ENCODE measurements at places on chromosomes 1 and 21.

DNA sequence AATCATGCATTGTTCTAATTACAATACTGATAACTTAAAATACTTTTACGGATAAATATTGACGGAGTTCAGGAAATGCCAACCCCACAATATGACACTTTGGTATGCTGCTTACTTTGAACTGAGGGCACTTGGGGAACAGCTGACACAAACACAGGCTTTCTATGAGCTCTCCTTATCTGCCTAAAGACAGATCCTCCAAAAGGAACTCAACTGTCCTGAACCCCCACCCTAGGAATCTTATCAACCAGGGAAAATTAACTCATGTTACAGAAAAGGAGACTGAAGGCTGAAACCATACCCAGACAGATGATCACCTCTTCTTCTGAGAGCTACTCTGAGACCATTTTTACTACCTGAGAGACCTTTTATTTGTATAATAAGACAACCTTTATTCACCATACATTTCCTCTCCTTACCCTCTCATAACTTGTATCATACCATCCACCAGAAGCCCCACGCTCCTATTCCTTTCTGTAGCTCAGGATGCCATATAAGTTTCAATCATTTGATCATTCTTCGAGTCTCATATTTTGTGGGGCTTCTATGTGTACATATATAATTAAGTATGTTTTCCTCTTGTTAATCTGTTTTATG lies 239.5 kb downstream of the FAF1 start:
- DNase-seq: no peak

DNA sequence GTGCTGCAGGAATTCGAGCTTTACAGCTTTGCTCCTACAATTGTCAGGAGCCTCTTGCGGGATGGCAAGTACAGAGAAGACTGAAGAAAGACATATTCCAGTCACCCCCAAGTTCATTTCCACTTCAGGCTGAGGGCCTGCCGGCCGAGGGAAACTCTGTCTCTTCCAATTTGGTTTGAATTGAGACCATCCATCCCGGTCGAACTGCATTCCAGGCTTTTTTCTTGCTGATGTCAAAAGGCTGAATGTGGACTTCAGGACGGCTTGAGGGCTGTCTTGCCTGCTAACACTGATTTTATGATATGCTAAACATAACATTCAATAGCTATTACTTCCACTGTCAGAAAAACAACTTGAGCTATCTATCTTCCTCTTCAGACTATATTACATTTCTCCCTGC lies 79.8 kb upstream of the PLXNA2 start:
- DNase-seq: no peak

DNA sequence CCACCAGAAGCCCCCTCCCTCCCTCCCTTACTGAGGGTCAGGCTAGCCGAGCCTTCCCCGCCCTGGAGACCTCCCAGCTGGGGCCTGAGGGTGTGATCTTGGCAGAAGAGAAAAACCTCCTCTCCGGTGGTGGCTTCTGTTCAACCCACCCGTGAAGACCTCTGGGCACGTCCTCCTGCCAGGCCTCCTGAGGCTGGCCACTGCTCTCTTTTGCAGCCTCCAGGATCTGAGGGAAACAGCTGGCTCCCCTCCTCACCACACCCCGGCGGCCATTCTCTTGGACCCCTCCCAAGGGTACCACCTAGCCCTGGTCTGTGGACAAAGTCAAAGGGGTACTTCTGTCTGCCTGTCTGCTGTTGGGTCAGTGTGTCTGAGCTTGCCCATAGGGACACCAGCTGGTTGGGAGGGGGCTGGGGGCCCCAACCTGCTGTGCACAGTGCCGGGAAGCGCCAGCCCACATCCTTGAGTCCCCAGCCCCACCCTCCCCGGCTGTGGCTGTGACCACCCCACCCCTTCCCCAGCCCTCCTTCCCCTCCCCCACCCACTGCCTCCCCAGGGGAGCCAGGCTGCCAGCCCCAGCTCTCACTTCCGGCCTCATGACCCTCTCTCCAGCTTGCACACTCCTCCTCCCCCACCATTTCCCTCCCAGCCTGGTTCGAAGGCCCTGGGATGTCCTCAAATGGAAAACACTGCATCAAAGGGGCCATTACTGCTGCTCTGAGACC lies 48.1 kb downstream of the AHDC1 start:
- no peak for DNase-seq

DNA sequence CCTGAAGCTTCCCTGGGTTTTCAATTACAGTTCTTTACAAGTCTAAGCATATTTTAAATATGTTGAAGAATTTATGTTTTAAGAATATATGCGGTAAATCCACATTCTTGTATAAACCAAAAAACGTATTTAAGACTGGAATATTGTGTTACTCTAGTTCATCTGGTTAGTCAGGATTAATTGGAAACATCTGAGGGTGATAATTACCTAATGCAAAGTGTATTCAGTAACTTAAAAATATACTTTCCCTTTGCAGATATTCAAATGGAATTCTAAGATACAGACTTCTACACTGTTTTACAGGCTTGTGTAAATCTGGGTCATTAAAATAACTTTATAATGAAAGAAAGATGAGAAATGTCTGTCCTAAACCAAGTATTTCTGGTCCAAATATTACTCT lies 302.0 kb downstream of the VAV3 start:
- no peak for DNase-seq

DNA sequence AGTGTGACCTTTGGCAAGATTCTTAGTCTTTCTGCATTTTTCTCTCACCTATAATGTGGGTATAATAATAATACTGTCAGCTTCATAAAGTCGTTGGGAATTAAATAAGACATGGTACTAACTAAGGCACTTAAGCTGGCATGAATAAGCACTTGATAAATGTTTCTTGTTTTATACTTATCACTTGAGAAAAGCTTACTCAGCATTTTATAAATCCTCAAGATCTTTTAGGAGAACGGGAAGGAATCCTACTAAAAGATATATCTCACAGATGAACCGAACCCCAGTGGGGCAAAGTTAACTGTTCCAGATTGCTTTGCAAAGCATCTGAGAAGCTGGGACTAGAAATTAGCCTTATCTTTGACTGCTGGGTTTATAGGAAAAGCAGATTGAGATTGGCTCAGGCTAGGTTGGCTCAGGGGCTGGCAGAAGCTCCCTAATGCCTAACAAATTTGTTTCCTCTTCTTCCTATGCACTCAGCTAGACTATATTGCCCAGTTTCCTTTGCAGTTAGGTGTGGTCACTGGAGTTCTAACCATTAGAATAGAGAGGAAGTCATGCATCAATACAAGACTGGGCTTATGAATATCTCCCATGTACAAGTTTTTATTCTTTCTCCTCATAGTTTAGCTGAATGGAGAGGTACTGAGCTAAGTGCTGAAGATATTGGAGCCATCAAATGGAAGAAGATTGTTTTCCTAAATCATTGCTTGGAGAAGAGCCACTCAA lies 110.3 kb downstream of the TBX15 start:
- no peak for DNase-seq

GRCh38 chr1:154881820-154882535 lies 11.9 kb upstream of the KCNN3 start:
- DNase-seq: no peak

GRCh38 chr1:192984080-192984479 lies 75.1 kb downstream of the UCHL5 start:
- no peak for DNase-seq

GRCh38 chr1:178010674-178011464 lies 41.0 kb upstream of the SEC16B start:
- DNase-seq: no peak

DNA sequence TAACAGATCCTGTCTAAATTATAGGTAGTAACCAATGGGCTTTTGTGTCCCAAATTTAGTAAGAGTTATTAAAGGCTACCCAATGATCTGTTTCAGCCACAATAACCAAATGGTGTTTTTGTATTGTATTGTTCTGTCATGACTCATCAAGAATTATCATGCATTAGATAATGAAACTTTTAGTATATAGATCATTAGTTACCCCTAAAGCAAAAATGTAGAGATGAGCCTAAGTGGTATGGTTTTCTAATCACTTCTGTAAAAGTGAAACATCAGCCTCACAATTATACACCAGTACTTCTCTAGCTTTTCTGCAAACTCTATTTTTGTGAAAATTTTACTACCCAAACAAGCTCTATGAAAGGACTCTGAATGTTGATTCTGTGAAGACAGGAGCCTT lies 71.4 kb downstream of the LRRC7 start:
- no peak for DNase-seq

- DNase-seq: no peak
Observed at GRCh38 chr1:223425550-223425949, 32.3 kb downstream of the CCDC185 start.

DNA sequence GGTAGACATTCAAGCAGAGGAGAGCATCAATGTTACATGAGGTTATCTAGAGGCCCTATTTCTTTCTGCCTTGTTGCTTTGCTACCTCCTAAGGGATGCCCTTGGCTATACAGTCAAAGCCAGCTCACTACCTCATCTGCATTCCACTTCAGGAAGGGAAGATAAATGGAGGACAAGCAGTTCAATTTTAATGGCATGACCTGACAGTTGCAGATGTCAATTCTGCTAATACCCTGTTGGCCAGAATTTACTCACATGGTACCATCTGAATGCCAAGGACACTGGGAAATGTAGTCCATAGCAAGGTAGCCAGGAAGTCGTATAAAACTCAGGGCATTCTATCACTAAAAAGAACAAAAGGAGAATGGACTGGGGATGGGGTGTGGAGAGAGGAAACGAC lies 31.5 kb downstream of the PALMD start:
- no peak for DNase-seq

Measured in stimulated activated CD8-positive, alpha-beta memory T cell treated with anti-CD3 and anti-CD28 coated beads, Interleukin-4, amount 100 ng/mL, for 4 hours (primary cell).